ENCODE measurements at places on chromosomes 12 and 14.

- no peak for DNase-seq
These were observed 216.2 kb downstream of the PELI2 start for GRCh38 chr14:56334458-56334857.

DNA sequence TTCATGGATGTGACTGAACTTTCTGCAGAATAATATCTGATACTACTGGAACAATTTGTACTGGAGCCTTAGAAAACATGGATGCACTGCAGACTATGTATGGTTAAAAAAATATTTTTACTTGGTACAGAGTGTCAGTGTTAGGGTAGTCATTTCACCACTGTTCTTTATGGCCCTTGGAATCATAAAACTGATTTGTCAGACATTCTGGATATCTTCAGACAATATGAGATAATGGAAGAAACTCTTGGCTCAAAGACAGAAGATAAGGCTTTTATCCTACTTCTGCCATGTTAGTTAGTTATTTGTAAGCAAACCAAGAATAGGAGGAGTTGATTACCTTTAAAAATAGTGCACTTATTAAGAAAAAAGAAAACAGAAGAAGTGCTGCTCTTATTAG, 209.4 kb downstream of the LRIG3 start:
- DNase-seq = no peak

- DNase-seq = no peak
These were observed 67.3 kb upstream of the GALNT9 start for GRCh38 chr12:132396657-132397056.

- no peak for DNase-seq
These were observed 51.5 kb downstream of the TMPRSS12 start for GRCh38 chr12:50894241-50894640.

DNA sequence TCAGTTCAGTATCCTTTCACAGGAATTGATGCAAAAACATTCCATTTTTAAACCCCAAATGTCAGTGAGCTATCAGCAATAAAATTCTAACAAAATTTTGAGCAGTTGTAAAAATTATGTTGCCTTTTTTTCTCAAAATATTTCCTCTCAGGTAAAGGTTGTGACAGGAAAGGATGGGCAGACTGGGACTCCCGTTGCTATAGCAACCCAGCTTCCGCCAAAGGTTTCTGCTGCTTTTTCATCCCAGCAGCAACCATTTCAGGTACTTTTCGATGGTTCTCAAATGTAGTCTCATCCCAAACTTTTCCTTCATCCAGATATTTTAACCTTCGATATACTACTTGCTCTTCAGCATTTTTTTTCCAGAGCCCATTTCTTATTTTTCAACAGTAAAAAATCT, 13.6 kb downstream of the EP400 start:
- peak; percentile 46 for DNase-seq

GRCh38 chr14:99213101-99213500, 58.9 kb downstream of the BCL11B start:
- DNase-seq = peak; percentile 74

DNA sequence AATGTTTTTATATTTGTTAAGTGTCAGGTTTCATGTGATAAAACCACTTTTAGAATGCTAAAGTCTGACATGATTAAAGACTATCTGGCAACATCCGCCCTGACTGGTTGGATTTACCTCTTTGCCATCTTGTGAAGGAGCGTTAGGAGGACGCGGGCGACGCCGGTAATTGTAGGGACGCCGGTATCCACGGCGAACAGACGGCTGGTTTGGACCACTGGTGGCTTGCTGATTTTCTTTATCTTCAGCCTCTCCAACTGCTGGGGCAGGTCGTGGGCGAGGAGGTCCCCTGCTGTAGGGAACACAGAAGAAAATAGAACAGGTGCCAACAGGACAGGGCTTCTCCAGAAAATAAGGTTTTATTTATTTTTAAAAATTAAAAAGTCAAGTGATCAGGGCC, 21.3 kb downstream of the YBX3 start:
- no peak for DNase-seq

DNA sequence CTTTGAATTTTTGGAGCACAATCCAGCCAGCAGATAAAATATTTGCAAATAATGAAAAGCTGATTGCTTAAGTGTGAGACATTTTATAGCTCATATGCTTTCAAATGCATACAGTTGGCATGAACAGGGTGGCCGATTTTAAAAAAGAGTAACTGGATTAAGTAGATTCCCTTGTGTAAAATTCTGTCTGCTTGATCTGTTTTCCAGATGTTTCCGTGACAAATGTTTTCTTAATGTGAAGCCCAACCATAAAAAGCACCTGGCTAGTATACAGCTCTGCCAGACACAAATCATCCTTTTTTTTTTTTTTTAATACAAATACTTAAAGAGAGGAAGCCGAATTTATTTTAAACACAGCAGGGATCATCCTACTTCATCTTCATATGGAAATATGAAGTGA, 440.7 kb downstream of the CCER1 start:
- no peak for DNase-seq

GRCh38 chr12:124379938-124380754, 85.3 kb downstream of the RFLNA start:
- DNase-seq = no peak

GRCh38 chr14:33567731-33568130, 383.1 kb downstream of the EGLN3 start:
- DNase-seq = no peak

GRCh38 chr12:27710592-27711316, at the start of gene MRPS35:
TSS of gene MRPS35 (plus strand) at chr12:27710832. CDS start at chr12:27710844, 12 bp downstream.
- DNase-seq = peak; percentile 93

DNA sequence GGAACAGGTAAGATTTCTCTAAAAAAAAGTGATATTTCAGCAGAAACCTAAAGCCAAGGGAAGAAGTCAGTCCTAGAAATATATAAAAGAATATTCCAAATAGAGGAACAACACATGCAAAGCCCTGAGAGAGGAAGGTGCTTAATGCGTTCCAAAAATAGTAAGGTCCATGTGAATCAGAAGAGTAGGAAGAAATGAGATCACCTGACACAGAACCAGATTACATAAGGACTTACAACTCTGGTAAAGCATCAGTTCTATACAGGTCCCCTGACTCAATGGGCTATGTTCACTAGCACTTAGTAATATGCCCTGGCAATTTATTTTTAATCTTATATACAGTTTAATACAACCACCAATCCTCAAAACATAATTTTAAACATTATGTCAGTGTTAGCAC, 30.0 kb downstream of the SENP1 start:
- no peak for DNase-seq

GRCh38 chr14:70856851-70857495, 47.7 kb upstream of the MAP3K9 start:
- no peak for DNase-seq

DNA sequence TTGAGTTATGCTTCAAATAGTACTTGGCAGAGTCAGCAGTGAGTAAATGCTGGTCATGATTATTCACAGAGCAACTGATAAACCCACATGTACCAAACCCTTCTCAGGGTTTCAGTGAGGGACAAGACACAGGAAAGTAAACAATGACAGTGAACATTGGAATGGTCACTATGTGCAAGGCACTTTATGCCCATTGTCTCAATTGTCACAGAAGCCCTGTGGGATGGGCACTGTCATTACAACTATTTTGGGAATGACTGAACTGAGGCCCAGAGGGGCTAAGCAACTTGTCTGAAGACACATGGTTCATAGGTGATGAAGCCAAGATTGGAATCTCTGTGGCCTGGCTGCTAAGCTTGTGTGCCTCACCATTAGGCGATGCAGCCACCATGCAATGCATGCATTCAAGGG, 238.5 kb downstream of the RBM19 start:
- DNase-seq = no peak

DNA sequence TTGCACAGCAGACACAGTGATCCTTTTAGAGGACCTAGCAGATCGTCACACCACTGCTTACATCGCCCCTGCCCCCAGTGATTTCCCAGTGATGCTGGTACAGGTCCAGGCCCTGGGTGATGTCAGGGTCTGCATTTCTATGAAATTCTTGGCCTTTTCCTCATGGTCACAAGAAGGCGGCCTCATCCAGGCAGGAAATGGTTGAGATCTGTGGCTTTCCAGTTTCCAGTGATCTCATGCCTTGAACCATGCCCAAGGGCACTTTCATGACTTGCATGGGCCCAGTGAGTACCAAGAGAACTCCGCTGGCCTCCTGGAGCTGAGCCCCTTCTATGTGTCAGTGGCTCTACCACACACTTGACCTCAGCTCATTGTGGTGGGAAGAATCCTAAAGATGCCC, 41.9 kb upstream of the BDKRB2 start:
- DNase-seq = no peak

DNA sequence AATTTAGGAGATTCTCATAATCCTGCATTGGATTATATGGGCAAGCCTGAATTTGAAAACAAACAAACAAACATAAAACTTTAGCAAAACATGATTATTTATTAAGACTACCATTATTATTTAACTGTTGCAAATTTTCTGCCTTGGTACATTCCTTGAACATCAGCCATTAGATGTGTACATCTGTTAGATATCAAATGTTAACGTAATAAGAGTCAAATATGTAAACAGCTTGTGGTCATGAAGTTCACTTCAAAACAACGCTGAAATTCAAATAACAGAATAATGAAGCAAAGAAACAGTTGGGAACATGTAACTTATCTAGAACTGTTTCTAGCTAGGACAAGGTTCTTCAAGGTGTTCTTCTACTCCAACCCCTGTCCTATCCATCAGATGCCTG, 14.3 kb upstream of the TMX1 start:
- no peak for DNase-seq

DNA sequence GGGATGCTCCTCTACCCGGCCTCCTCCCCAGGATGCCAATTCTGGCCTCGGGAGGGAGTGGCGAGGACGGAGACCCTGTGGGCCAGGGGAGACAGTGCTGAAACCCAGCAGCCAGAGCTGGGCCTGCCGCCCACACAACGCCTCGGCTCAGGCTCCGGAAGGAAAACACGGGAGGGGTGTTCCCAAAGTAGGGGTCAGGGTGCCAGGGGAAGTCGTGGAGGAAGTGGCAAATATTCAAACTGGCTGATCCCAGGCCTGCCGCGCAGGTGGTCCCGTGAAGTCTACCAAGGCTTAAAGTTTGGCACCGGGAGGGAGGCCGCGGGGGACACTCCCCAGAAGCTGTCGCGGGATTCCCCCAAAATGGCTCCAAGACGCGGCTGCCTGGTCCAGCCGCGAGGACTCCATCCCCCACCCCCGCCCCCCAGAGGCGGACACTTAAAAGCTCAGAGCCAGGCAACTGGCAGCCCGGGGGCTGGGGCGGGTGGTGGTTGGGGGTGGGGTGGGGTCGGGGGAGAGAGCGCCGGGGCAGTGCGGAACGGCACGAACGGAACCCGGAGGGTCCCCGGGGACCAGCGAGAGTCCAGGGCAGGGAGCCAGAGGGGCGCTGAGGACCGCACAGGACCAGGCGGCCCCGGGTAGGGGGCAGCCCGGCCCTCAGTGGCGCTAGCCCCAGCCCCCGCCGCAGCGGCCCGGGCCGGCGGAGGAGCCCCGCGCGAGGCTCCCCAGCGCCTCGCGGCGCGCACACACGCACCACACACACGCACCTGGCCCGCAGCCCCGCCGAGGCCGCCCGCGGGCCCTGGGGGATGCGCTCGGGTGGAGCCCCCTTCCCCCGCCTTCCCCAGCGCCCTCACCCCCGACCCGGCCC, 20.0 kb downstream of the BEGAIN start:
- no peak for DNase-seq

- DNase-seq = no peak
These were observed 42.1 kb downstream of the ELK3 start for GRCh38 chr12:96236221-96236822.

GRCh38 chr14:69044965-69045555, 66.0 kb upstream of the ACTN1 start:
- no peak for DNase-seq

DNA sequence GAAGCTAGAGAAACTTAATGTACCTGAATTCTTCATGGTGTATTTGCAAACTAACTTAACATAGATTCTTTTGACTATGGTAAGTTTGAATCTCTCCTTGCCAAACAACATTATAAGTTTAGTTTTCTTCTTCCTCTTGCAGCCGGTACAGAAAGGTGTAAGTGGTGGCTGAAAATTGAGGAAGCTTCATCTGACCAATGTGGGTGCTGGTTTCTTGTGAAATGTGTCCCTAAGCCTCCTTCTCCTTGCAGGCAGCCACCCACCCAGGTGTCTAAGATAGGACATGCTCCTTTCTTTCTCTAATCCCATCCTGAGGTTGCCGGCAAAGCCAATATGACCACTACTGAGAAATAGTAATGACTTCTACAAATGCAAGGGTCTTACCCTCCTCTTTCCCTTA, 20.6 kb downstream of the GSG1 start:
- no peak for DNase-seq

DNA sequence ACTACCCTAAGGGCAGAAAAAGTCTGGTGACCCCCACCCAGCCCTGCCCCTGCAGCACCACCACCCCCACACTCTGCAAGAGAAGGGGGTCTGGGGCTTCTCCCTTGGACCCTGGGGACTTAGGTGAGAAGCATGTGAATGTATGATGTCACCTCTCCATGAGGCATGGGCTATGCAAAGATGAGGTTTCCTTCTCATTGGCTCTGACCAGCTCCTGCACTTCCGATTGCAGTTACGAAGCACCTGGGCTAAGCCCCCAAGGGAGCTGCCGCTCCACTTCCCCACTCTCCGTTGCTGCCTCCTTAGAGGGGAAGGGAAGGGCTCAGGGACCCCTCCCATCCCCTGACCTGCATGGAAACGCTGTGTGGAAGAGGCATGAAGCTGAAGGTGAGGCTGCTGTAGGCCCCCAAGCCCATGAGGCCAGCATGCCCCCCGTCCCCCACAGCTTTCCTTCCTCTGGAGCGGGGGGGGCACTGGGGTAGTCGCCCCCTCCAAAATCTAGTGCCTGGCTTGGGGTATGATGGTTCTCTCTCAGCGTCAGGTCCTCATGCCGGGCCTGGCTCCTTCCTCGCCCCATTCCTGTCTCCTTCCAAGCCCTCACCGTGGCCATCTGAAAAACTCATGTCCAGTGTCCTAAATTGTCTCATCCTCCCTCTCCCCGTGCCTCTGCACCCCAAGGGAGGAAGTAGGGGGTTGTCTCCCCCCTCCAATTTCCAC, 5.5 kb upstream of the DDX23 start:
- DNase-seq = no peak

- no peak for DNase-seq
These were observed 204.6 kb upstream of the SLC38A2 start for GRCh38 chr12:46577063-46577776.
